NCI-H1417 (cell line): ENCODE measurements at places on chromosomes 7 and 10.

DNA sequence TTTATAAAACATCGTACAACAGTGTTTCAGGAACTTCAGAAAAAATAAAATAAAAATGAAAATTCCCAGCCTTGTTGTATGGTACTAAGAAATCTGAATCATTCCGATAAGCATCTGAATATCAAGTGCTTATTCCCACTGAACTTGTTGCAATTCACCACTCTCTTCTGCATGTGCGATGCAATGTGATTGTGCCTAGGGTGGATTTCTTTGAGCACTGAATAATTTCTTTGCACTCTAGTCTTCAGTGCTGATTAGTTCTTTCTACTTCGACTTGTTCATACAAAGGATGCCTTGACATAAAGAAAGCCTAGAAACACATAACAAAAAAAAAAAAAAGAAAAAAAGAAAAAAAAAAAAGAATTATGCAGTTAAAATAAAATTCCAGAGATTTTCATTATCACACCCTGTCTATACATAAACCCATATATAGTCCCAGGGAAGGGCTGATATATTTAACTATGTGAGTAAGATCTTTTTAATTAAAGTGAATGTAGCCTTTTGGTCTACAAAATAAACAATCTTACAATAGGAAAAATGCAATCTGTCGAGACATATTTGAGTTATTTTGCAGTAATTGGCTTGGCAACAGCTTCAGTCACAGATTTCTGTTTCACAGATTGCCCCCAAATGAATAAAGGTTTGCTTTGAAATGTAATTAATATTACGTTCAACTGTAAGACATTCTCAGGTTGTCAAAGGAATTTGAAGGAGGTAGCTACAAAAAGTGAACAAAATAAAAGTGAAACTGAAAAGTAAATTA, 1118.9 kb upstream of the CELF2 start:
- DNase-seq: no peak

DNA sequence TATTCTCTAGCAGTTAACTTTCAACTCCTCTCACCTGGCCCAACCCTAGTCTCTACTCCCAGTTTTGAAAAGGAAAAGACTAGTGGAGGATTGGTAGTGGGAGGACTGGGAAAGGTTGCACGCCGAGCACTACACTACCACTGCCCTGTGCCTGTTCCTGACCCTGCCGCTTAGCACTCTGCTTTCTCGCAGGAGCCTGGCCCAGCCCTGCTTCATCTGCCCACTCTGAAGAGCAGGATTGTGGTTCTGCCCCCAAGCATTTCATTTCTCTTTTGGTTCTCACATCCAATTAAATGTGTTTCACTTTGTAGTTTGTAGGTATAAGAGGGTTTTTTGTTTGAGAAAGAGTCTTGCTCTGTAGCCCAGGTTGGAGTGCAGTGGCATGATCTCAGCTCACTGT, 31.5 kb upstream of the RBM20 start:
- DNase-seq: no peak

GRCh38 chr7:30430276-30430675, 48.3 kb downstream of the NOD1 start:
- peak; percentile 39 for DNase-seq

DNA sequence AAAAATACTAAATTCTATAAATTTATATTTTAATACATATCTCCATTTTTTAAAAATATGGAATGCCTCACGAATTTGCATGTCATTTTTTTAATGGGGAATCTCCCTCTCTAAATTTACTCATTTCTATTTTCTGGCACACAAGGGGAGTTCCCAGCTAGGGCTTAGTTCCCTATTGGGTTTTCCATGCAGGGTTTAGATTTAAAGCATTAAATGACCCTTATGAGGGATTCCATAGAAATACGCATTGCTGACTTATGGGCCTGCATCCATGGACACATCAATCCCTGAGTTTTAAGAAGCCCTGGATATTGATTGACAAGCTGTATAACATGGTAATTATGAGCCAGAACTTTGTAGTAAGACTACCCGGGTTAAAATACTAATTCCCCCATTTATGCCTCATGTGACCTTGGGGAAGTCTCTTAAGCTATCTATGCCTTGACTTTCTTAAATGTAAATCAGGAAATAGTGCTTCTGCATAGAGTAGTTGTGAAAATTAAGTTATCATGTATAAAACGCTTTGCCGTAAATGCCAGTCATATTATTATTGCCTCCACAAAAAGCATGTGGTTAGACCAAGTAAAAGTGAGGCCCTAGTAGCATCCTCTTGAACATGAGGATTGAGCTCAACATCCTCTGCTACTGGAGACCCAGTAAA, 78.8 kb upstream of the ANKRD1 start:
- DNase-seq: no peak

GRCh38 chr10:113866551-113867394, 12.3 kb downstream of the NHLRC2 start:
- no peak for DNase-seq

DNA sequence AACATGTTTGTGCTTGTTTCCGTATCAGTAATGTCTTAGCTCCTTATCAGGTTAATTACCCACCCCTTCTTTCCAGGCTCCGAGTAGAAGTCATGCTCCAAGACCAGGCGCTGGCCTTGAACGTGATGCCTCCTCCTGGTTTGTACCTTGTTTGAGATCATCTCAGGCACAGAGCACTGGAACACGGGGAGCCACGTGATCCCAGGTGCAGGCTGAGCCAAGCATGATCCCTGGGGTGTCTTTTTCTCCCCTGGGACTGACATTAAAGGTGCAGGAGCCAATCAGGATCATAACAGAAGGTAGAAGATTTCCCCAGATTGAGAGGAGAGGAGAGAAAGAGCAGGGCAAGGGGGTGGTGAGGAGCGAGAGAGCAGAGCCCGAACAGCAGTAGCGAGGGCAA, 626.1 kb upstream of the GALNT17 start:
- DNase-seq: no peak

GRCh38 chr10:17410907-17411306, 43.5 kb downstream of the ST8SIA6 start:
- peak; percentile 50 for DNase-seq
